AG09309 (cell line): ENCODE measurements at places on chromosomes 1 and 21.

- DNase-seq = no peak
Measured at GRCh38 chr1:9603766-9604753, 15.3 kb downstream of the TMEM201 start.

DNA sequence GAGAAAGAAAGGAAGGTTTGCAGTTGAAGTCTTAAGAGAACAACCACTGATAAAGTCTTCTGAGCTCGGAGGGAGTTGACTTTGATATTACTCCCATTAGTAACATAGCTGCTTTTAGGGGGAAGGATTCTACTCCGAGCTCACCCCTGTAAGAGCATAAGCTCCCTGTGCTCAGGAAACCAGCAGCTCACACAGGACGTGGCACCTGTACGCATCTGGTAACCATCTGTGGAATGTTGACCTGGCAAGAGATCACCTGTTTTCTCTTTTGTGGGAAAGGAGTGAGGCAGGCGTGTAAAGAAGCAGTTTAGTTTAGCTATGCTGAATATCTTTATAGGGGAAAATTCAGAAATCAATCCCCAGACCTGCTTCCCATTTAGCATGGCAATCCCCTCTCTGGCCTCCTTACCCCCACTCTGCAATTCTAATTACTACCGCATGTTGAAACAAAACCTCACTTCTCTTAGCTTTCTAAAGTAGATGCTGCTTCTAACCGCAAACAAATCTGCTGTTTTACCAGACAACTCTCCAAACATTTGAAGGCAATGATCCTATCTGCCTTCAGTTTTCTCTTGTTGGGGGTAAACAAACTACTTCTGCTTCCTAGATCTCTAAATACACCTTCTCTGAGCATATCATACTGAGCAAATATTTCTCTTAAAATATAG, 121.8 kb upstream of the KCNK1 start:
- no peak for DNase-seq

- DNase-seq = no peak
Measured at GRCh38 chr1:91683598-91683951, 182.9 kb downstream of the CDC7 start.

- DNase-seq = no peak
Measured at GRCh38 chr1:160711276-160711601, 383 bp downstream of the CD48 start.

DNA sequence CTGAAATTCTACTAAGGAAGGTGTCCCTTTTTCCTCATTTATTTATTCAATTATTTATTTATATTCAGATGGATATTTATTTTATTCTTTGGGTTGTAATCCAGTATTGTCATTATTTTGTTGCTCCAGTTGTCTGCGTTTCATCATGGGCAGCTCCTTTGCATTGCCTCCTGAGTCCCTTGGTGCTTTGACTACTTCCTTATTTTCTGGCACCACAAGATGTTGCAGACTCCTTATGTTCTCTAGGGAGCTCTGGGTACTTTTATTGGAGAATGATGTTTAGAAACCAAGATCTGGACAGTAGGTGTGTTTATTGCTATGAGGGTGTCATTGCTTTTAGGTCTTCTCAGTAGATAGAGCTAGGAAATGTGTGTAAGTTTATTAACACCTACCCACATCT, 59.9 kb upstream of the ERRFI1 start:
- no peak for DNase-seq
